Esophagus muscularis mucosa (tissue), 4 donors: ENCODE measurements at places on chromosomes 4 and X. TPM values are rescaled to one million over a fixed set of nuclear protein-coding genes. Genes with fewer than 3 reads are reported as not detected.

DNA sequence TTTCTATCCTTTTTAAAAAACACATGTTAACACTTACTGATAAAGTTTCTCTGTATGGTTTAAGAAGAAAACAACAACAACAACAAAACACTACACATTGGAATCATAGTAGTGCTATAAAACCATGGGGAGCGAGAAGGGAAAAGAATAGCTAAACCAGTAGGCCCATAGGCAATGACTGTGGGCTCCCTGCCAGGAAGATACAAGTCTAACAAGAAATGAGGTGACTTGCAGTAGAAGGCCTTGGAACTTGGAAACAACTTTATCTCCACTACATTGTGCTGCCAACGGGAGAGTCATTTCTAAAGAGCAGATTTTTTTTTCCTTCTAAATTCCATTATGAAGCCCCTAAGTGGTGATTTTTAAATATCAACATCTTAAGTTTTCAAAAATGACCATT lies 78.0 kb downstream of the GPC4 start:
- no peak for DNase-seq

DNA sequence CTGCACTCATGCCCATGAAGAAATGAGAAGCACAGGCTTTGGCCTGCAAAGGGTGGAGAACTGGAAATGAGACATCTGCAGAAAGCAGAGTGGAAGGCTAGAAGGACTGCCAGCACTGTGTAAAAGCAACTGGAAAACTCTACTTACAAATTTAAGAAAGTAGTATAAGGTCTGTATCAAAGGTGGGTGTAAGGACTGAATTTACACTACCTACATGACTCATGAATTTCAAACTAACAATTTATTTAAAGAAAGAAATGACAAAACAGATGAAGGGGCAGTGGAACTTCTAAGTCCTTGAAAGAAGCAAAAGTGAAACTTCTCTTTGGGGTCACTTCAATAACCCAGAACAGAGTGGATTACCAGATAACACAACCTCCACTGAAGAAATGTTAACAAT lies 71.2 kb downstream of the SLC10A7 start:
- DNase-seq = no peak

DNA sequence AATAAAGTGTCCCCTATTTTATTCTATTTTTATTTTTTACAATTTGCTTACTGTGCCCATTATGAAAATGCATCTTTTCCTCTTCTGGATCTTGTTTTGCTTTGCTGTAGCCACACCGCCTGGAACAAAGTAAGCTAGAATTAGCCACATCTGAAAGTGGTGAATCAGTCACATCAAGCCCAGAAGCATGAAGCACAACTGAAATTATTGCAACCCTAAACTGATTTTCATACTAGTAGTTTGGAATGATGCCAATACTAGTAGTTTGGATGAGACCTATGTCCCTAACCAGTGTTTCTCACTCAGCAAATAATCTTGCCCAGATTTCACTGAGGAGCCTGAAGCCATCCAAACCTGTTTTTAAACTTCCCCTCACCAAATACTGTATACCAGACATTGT lies 303.0 kb downstream of the EPHA5 start:
- no peak for DNase-seq

DNA sequence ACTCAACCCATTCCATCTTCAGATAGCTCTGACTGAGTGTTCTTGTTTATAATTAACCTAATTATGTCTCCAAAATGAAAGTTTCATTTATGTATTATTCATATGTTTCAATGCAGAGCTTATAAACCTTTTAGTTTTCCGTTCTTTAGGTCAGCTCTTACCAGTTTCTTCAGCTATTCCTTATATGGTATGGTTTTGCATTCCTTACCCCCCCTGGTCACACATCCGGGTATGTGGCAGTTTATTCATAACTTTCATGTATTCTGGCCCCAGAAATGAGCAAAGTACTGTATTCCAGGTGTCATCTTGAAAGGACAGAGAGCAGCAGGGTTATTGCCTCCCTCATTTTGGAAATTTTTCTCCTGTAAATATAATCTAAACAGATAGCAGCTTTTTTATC lies 16.8 kb upstream of the IGSF1 start:
- no peak for DNase-seq

DNA sequence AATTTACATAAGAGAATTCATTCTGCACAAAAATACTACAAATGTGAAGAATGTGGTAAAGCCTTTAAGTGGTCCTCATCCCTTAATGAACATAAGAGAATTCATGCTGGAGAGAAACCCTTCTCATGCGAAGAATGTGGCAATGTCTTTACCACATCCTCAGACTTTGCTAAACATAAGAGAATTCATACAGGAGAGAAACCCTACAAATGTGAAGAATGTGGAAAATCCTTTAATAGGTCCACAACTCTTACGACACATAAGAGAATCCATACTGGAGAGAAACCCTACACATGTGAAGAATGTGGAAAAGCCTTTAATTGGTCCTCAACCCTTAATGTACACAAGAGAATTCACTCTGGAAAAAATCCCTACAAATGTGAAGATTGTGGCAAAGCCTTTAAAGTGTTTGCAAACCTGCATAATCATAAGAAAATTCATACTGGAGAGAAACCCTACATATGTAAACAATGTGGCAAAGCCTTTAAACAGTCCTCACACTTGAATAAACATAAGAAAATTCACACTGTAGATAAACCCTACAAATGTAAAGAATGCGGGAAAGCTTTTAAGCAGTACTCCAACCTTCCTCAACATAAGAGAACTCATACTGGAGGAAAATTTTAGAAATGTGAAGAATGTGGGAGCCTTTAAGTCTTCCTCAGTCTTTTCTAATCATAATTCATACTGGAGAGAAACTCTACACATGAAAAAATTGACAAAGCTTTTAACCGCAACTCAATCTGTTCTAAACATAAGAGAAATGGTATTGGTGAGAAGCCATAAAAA lies 37.4 kb downstream of the ZNF718 start:
- no peak for DNase-seq

- no peak for DNase-seq
Observed at GRCh38 chr4:123659730-123660129, 263.1 kb downstream of the SPRY1 start.

DNA sequence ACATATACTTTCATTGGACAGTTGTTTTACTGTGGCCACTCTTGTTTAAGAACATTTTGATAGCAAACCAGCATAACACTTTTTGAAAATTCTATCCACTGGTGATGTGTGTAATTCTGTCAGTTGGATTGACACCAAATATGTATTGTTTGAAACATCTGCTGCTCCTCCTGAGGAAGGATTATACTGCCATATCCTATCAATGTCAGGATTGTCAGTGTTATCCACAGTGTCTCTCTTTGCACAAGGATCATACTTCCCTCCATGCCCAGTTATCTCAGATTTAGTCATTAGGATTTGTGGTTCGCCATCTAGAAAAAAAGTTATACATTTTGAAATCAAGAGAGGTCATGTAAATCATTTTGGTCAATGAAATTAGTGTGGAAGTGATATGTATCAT lies 1859.6 kb downstream of the C4orf33 start:
- DNase-seq = no peak

- DNase-seq = no peak
Observed at GRCh38 chr4:145619639-145619996, 433 bp downstream of the MMAA start.

DNA sequence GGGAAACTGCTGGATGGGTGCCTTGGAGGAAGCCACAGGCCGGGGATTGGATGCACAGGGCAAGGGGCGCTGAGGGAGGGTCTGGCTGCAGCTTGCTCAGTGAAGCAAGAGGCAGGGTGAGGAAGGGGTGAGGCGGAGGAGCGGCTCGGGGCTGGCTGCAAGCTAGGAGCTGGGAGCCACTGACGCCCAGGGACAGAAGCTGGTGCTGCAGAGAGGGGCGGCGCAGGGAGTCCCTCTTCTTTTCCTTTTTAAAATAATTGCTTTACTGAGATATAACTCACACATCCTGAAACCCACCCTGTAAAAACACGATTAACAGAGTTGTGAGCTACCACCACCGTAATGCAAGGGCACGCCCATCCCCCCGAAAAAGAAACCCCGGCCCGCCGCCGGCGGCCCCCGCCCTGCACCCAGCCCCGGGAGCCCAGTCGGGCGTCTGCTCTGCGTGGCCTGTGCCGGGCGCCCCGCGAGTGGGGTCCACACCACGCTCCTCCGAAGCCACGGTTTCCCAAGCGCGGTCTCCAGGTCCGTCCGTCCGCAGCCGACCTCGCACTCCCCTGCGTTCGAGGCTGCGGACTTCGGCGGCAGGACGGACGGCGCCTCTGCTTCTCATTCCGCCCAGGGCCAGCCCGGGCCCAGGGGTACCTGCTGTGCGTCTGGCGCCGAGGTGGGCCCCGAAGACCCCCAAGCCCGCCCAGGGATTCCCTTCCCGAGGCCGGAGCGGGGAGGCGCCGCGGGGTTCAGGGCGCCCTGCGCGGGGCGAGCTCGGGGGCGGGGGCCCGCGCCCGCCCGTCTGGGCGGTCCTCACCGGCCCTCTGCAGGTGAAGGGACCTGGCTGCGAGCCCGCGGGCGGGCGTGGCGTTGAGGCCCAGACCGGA lies 866 bp upstream of the UVSSA start:
- no peak for DNase-seq

DNA sequence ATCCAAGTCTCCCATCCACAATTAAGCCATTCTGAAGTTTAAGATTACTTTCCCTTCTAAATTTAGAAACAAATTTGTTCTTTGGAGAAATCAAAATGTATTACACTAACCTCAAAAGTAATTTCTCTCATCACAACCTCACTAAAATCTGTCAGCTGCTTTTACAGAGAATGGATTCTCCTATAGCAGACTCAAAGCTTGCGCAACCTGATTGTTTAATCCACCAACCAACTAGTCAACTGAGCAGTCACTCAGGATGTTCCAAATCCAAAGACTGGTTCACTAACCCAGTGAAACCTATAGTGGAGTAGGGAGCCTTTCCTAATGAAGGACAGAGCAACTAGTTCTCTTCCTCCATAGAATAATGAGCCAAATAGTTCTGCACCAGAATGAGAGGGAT lies 44.3 kb downstream of the RCHY1 start:
- no peak for DNase-seq

TMEM31 gene
- not detected for total RNA-seq

PABPC1L2B gene
- total RNA-seq = not detected

FSTL5 gene
- total RNA-seq = 0.52 TPM

PRKG2 gene
- total RNA-seq = 7.3 TPM

HS3ST1 gene
- 3.1 TPM for total RNA-seq

MAP9 gene
- 11.4 TPM for total RNA-seq
